ENCODE measurements at places on chromosomes 4 and X.

GRCh38 chrX:120308959-120309872 lies 2.0 kb downstream of the TMEM255A start:
- no peak for DNase-seq

- DNase-seq: no peak
These were observed 50.4 kb downstream of the STX18 start for GRCh38 chr4:4491396-4491893.

DNA sequence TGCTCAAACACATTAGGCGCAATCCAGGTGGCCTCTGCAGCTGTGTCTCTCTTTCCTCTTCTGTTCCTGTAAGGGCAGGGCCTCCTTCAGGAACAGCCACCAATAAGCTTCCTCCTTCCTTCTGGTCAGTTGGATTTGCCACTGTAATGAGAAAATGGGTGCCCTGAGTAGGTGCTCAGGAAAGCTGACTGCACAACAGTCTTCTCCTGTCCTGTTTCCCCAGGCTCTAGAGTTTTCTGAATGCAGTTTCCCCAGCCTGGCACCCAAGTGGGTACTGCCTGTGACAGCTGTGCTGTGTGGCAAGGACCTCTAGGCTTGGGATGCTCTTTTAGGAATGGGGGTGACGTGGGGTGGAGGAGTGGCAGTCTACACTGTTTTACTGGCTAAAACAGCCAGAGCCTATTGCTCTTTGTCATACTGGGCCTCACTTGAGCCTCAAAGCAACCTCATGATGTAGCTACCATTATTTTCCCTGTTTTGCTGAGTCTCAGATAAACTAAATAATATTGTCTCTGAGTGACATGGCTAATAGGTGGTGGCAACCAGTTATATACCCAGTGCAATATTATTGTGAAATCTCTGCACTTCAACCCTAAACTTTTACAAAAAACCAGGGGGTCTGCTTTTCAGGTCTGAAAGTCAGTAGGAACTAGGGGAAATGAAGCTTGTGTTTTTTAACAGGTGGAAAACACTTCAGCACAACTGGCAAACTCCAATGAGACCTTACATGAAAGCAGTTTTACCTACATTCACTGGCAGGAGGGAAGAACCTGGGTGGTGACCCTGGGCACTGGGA lies 1.2 kb downstream of the CXCL2 start:
- no peak for DNase-seq

DNA sequence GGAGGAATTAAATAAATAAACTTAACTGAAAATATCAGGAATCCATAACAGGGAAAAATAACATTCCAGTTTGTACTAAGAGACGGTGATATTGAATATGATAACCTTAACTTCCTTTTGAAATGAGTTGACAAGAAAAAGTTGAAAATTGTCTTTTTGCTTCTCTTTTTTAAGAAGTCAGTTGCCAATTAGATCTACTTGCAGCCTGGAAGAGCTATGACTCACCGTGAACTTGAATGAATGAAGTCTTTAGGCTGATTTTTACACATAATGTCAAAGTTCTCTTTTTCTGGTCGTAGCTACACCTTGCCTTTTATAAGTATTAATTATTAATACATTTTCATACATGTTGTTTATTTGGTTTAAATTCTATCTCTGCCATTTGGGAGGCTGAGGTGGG lies 94.4 kb upstream of the HPGD start:
- DNase-seq: no peak

GRCh38 chr4:137129441-137129840 lies 402.9 kb downstream of the PCDH18 start:
- DNase-seq: no peak

DNA sequence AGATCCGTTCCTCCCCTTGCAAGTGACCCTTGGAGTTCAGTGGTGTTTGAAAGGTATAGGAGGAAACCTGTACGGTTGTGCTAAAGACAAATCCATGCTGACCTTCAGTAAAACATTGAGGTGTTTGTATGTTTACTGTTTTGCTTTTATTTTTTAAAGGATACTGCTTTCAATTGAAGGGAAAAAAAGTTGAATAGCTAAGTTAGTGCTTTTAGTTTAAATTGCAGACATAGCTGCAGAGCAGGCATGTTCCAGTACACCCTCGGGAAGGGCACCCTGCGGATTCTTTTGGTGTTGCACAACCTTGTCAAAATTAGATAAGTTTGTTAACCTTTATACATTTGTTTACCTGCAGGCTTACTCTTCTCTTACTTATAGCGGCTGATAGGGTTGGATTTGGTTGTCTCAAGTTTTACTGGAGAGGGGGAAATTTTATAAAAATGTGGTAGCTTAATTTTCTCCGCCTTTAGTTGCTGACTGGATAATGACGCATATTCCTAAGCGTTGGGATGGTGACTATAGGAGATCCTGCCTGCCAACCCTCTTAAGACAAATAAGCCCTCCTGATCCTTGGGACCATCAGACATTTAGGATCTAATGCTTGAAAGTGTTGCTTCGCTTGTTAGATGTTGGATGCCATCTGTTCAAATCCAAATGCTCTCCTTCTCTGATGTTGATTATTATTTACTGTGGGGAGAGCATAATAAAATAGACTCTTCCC lies 2.0 kb downstream of the RAPGEF2 start:
- no peak for DNase-seq

DNA sequence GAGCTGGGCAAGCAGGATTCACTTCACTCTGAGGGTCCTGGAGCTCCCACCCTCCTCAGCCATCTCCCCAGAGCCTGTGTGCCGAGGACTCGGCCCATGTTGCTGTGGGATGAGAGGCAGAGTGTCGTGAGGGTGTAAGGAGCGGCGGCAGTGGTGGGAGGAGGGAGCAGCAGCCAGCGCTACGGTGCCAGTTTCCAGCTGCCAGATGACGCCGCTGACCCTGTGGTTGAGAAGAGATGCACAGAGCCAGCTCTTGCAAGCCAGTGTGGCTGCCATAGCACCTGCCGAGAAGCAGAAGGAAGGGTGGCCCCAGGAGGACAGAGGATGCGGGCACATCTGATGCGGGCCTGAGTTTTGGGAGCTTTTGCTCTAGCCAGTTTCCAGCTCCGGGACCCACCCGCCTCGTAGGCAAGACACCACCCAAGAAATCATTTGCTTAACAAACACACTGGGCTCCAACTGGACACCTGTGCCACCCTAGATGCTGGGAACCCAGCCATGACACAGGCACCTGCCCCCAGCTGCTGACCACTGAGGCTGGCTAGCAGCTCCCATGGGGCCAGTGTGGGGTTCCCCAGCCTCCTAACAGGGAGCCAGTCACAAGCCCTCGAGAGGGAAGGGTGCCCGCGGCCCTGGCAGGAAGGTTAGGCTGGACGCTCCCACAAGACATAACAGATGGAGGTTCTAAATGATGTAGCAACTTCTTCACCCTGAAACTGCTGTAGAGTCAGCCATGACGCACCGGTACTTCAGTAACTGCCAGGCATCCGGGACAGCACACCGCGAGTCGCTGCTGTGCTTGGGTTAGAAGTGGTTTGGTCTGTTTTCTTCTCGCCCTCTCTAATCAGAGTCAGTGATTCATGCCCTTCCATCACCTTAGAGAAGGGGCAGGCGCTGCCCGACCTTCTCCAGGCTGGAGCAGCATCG lies 8.9 kb downstream of the MSANTD1 start:
- no peak for DNase-seq

DNA sequence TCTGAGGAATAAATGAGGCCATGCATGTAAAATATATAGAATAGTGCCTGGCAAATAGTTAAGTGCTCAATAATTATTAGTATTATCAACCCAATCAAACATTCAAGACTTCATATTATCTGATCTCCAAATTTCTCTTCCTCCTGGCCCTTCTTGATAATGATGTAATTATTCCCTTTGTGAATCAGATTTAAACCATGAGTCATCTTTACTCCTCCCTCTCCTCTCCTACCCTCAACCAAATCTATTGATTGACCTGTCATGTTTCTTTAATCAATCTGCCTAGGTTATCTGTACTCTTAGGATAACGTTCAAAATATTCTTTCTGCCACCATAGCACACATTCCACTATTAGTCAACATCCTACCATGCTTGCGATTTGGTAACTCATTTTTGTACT lies 129.8 kb upstream of the NAP1L5 start:
- DNase-seq: no peak

- DNase-seq: no peak
These were observed 68.9 kb upstream of the FAM47B start for GRCh38 chrX:34873500-34874225.

DNA sequence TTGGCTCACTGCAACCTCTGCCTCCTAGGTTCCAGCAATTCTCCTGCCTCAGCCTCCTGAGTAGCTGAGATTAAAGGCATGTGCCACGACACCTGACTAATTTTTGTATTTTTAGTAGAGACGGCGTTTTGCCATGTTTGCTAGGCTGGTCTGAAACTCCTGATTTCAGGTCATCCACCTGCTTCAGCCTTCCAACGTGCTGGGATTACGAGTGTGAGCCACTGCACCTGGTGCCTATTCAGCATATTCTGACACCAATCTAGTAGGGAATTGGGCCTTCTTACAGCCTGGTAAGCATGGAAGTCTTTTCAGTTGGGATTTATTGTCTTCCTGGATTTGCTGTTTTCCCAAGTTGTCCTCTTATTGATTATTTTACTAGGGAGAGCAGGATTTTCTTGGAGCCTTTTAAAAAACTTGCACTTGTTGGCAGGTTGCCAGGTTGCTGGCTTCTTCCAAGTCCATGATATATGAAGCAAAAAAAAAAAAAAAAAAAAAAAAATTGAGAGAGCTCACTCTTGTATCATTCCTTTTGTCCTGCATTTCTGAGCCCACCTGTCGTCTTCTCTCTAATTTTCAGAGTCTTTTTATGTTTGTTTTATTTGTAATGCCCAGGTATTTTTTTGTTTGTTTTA lies 43.7 kb downstream of the TMPRSS11E start:
- no peak for DNase-seq

GRCh38 chrX:10117864-10118377 lies 38.9 kb upstream of the CLCN4 start:
- no peak for DNase-seq

GRCh38 chrX:139290310-139290709 lies 240.2 kb upstream of the F9 start:
- DNase-seq: no peak

DNA sequence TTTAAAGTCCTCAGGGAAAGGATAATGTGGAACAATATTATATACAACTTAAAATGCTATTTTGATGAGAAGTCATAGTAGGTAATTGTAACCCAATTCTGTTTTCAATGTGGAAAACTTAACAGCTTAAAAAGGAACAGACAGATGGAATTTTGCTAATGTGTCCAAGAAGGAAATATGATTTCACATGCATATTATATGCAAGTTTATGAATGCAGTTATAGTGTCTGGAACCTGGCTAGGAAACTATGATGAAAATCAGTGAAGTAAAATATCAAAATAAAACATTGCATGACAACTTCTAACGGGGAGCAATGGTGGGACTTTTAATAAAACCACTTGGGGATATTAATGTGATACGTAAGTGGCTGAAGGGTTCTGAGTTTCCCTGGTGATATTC lies 152.6 kb upstream of the HAND2 start:
- no peak for DNase-seq

DNA sequence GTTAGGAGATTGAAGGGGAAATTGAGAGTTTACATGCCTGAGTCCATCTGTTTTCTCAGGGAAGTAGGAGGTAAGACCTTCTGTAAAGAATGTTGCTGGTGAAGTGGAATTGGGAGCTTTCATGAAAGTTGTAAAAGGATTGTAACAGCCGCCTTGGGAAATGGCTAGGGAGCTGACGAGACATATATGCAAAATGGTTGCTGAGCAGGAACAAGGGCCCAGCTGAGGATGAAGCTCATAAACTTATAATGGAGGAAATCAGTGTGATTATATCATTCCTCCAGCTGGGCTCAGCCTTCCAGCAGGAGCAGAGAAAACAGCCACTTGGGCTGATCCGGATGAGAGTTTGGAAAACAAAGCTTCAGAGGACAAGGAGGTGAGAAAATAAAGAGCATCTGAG lies 208.7 kb downstream of the MAPK10 start:
- no peak for DNase-seq

DNA sequence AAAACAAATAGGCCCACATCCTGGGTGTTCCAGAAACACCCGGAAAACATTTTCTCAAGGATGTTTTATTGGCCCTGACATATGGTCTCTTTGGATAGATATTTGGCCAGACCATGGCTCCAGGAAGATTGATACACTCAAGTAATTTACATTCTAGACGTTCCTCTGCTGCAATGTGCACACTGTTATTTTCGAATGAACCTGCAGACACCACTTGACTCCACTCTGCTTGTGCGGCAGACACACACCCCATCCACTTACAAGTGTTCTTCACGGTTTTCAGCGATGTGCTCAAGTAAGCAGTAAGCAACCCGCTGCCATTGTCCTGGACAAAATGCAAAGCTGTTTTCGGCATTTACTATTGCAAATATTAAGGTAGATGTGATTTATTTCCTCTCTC lies 12.0 kb upstream of the GPM6A start:
- no peak for DNase-seq

DNA sequence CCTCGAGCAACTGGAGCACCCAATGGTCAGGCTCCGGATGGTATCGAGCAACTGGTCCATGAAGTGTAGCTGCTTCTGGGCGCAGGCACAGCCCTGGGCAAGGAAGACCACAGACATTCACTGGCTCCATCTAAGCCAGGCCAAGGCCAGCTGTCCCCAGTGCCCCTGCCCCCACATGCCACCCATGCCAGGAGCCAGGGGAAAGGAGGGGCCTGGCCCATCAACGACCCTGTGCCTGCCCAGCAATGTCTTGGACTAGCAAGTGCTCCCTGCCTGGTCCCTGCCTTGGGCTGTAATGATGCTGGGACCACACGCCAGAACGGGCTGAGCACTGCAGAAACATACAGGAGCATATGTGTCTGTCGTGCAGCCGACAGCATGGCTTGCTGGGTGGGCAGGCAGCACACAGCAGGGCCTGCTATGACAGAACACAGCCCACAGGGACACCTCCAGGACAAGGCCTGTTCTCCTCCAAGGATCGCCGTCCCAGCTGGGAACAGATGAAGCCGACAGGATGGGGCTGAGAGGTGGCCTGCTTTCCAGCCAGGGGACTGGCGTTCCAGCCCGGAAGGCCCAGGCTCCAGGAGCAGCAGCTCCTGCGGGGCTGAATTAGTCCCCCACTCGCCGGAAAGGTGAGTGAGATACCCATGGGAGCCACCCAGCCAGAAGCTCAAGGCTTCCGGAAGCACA lies 11.4 kb upstream of the TREX2 start:
- no peak for DNase-seq

DNA sequence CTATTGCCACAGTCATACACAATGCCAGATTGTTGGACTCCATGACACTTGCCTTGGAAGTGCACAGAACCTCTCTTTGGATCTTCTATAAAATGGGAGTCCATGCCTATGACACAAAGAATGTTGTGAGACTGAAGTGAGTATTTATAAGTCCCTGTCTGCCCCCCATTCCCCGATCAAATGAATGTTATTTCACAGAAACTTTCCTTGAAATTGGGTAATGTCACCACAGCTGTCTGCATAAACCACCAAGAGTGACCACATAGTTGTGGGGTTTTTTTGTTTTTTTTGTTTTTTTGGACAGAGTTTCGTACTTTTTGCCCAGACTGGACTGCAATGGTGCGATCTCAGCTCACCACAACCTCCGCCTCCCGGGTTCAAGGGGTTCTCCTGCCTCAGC lies 27.1 kb upstream of the REST start:
- no peak for DNase-seq

GRCh38 chr4:77911091-77911490 lies 48.5 kb downstream of the MRPL1 start:
- no peak for DNase-seq

- DNase-seq: no peak
These were observed 3.7 kb upstream of the ZNF718 start for GRCh38 chr4:120616-121015.
